Cerebellum (tissue), 4 donors: ENCODE measurements at places on chromosomes 1 and 21.

GRCh38 chr1:195717651-195718050 lies 890.6 kb downstream of the KCNT2 start:
- DNase-seq: no peak

- DNase-seq: no peak
These were observed 54.4 kb upstream of the BCL10 start for GRCh38 chr1:85330711-85331290.

DNA sequence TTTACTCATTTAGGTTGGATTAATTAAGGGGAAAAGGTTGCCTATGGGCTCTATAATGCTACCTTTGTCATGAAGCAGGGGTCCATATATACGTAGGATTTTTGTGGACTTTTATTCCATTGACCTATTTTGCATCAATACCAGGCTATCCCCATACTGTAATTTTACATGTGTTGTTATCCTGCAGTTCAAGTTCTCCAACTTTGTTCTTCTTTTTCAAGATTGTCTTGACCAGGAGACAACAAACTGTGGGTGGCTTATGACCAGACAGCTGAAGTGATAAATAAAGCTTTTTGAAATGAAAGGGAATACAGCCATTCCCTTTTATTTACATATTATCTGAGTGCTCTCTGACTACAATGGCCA lies 345.7 kb downstream of the BARHL2 start:
- DNase-seq: no peak

GRCh38 chr1:87100271-87100670 lies 185.8 kb downstream of the HS2ST1 start:
- DNase-seq: no peak

GRCh38 chr1:9294910-9295636 lies 2.4 kb downstream of the SPSB1 start:
- DNase-seq: no peak
